COR-L47 (cell line): ENCODE measurements at places on chromosomes 6 and 20.
A peak's percentile ranks its signal among the peaks of the same experiment; 100 is the strongest.

- no peak for DNase-seq
These were observed 54.2 kb downstream of the HFE start for GRCh38 chr6:26141378-26141904.

- DNase-seq: peak; percentile 7
These were observed 250.8 kb upstream of the PRDM1 start for GRCh38 chr6:105835373-105835772.

DNA sequence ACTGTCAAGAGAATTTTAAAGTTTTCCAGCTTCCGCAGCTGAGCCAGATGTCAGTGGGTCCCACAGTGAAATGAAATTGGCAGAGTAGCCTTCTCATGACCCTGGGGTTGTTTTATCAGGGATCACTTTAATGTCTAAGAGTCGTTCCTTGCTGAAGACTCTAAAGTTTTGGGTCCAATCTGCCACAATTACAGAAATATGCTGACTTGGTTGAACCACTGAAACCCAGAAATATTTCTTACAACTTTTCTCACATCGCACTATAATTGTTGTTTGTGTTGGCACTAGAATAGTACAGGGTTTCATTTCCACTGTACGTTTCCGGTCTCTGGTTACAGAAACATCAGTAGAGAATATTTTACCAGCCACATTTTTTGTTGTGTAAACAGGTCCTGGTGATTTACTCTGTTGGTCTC is 109.0 kb downstream of the HMGCLL1 start:
- DNase-seq: peak; percentile 7

DNA sequence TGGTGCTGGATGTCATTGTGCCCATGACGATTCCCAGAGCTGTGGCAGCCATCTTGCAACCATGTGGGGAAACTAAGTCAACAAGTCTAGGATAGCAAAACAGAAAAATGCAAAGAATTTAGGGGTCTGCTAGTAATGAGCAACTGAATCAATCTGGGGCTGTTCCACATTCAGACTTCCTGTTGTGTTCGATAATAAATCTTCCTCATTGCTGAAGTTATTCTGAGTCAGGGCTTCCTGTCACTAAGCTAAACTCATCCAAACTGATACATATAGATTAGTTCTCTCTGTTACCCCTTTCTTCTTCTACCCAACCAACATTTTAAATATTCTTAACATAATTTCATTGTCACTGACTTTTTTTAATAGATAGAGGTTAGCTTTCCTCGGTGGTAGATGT is 205.9 kb downstream of the HACE1 start:
- no peak for DNase-seq

DNA sequence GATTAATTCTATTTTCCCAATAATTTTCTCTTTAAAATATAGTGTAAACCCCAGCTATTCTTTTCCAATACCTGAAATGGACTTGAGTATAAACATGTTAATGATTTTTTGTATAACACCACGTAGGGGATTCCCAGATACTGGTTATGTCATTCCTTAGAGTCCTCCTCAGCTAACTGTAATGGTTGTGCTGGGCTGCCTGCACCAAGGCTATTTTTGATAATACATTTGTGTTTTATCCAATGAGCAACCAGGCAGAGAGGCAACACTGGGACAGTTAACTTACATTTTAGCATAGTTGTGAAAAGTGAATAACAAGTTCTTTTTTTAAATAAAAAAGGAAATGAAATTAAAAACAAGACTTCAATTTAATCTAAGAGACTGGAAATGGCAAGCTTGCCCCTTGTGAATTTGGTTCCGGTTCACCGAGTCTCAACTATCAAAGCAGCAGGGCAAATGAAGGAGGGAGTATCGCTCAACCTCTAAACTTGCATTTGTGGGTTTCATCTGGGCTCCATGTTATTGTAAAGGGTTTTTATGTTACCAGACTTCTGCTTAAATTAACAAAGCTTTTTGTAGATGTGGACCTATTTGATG is 18.8 kb upstream of the BACH2 start:
- DNase-seq: no peak

- DNase-seq: peak; percentile 37
These were observed 77.2 kb downstream of the GPR6 start for GRCh38 chr6:110055387-110055735.

GRCh38 chr6:30200551-30201281 is 12.5 kb downstream of the TRIM26 start:
- DNase-seq: no peak

GRCh38 chr6:30902709-30903108 is 5.3 kb upstream of the GTF2H4 start:
- no peak for DNase-seq

DNA sequence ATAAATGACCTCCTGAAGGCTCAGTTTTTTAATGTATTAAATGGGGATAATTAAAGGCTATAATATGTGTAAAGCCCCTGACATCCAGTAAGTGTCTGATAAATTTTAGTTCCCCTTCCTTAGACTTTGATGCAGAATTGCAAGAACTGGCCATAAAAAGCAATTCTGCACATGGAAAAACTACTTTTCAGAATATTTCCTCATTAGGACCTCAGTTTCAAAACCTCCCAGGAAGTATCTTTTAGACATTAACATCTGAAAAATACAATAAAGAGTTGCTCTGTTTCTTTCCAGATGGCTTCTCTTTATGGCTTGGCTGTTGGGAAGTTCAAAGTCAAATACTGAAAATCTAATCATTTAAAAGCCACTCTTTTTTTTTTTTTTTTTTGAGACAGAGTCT is 106.3 kb upstream of the ZNF217 start:
- no peak for DNase-seq

- no peak for DNase-seq
These were observed 157.2 kb downstream of the SOD2 start for GRCh38 chr6:159535656-159536350.

- no peak for DNase-seq
These were observed at the start of gene PXDC1 for GRCh38 chr6:3751077-3751729. Gene PXDC1, minus strand, starts transcription at chr6:3751713. Its CDS starts 182 bp downstream, at chr6:3751531.

DNA sequence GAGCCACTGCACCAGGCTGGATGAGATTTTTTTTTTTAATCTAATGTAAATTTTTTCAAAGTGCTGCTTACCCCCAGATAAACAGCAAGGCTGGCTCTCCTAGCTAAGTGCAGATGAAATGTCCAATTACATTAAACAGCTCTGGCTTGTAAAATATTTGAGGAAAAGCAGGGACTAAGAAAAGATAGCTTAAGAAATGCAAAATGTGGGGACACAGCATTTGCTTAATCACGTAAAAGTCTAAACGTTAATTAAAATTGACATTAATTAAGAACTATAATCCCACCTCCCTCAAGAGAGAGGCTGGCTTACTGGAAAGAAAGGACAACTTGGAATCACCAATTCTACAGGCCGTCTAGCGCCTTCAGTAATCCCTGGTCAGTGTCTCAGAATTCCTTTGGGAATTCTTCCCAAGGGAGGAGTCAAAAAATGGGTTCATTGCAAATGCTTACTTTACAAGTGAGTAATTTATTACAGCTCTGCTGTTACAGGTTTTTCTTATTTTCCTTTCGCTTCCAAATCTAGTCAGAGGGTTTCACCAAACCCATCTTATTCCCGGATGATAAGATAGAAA is 13.6 kb upstream of the MARCKS start:
- DNase-seq: no peak

DNA sequence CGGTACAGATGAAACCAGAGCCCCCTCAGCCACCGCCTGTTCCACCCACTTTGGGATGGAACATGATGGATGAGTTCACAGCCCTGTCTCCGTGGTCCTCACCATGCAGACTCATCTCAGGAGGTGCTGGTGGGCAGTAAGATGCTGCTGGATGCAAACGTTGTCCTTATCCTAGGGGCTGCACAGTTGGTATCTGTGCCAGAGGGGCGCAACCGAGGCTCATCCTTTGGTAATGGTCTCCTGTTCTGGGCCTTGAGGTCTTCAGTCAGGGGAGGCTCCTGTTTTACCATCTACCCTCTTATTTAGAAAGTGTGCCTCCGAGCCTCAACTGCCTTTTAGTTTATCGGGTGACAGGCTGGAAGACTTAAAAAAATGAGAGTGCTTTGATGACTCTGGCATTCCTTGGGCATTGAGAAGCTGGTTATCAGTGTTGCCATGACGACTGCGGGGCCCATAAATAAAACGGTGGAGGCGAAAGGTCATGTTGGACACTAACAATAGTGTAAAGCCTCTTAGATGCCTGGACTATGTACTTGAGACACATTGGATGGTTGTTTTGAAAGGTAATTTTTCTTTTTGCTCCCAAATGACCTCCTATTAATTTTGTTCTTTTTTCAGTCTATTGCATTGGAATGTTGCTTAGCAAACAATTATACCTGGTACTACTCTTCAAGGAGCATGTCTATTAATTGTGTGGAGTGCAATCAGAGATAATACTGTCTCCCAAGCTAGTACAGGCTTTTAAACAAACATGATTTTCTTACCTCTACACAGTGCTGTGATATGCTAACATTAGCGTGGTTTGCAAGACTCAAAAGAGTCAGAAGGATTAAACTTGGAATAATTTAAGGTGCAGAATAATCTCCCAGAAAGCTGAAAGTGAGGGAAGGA is 74.2 kb upstream of the DSP start:
- no peak for DNase-seq

GRCh38 chr20:9520086-9520485 is 5.7 kb downstream of the LAMP5 start:
- DNase-seq: no peak

- DNase-seq: no peak
These were observed 34.9 kb upstream of the DST start for GRCh38 chr6:56677559-56677958.

DNA sequence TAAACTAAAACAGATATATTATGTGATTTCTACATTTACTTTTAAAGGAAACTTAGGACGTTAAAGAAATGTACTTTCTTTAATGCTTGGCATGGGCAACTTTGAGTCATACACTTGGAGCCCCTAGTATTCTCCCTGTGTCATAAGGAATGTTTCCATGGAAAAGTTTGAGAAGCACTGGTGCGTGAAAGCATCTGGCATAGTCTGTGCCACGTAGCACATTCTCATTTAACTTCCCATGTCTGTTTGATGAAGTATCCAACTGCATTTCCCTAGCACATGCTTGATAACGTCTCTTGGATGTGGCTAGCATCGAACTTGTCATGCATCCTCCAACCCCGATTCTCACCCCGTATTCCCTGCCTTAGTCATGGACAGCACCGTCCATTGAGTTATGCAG is 172.0 kb downstream of the TBC1D7 start:
- no peak for DNase-seq

DNA sequence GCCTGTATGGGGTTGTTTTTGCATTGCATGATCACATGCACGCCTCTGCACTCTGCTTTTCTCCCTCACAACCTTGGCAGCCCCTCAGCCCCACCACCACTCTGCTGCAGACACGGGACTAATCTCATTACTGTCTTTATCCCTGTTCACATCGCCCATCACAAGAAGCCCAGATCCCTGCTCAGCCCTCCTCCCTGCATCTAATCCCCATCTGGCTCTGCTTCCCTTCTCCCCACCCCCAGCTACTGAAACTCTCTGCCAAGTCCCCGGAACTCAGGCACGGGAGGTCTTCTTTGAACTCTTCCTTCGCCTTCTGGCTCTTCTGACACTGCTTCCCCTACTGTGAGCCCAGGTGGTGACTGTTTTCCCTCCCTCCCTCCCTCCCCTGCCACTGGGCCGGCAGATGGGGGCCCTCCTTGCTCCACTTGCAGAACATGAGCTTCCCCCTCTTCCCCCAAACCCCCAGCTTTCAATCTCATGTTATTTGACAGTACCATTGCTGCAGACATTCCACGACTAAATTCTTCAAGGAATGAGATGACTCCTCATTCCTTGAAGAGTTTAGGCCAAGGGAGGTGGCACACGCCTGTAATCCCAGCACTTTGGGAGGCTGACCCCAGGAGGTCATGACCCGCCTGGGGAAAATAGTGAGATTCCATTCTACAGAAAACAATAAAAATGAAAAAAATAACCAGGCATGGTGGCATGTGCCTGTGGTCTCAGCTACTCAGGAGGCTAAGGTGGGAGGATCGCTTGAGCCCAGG is 21.9 kb upstream of the TULP1 start:
- DNase-seq: no peak

DNA sequence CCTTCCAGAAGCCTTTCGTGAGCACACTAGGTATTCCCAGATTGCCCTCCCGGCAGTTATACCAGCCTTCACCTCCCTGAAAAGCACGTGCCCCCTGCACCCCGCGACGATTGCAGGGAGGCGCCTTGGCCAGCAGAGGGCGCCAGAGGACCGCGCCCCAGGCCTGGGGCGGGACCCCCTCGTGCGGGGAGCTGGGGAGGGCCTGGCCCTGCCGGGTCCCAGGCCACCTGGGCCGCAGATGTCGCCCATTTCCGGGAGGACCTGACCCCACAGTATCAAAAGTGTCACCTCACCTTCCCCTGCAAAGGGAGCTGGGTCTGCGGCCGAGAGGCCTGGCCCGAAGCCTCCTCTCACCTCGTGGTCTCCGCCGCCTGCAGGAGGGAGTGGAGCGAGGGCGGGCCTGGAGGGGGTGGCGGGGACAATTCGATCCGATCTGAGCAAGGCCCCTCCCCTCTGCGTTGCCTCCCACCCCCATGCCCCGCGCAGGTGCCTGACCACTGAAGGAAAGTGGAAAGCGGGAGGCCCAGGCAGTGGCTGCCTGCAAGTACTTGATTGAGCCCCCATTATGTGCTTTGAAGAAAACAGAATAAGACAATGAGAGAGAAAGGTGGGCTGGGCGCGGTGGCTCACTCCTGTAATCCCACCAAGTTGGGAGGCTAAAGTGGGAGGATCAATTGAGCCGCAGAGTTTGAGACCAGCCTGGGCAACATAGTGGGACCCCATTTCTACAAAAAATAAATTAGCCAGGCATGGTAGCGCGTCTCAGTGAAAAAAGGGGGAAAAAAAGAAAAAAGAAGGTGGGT is 3.5 kb upstream of the SNAI1 start:
- DNase-seq: no peak

- DNase-seq: no peak
These were observed 82.4 kb downstream of the RTN4IP1 start for GRCh38 chr6:106546691-106547414.

DNA sequence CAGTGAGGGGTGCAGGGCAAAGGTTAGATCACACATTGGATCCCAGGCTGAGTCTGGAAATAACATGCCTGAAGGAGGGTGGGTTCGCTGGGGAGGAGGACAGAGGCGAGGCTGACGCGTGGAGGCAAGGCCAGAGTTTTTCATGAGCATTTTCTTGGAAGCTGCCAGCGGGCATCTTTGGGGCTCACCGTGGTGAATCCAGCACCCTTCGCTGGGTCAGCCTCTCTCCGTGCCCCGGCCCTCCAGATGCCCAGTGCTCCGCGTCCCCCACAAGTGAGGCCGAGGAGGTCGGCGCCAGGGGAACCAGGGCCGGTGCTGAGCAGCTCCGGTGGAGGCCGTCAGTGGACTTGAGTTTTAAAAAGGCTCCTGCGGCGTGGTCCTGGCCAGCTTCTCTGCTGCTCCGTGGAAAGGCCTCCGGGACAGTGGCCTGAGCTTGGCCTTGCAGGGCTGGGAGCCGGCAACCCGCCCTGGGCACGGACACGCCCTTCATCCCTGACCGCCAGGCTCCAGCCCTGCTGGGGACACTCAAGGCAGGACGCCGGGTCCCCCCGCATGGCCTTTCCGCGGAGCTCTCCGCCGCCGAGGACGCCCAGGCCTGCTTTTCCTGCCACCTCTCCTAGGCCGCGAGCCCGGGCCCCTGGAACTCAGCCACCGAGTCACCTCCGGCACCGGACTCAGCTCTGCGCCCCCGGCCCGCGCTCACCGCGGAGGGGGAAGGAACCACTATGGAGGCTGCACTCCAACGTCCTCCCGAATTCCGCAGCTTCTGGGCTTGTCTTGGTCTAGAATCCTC is 114.3 kb downstream of the THBS2 start:
- no peak for DNase-seq
